Activated CD8-positive, alpha-beta memory T cell treated with anti-CD3 and anti-CD28 coated beads for 4 hours (primary cell): ENCODE measurements at places on chromosomes 11 and 22.

DNA sequence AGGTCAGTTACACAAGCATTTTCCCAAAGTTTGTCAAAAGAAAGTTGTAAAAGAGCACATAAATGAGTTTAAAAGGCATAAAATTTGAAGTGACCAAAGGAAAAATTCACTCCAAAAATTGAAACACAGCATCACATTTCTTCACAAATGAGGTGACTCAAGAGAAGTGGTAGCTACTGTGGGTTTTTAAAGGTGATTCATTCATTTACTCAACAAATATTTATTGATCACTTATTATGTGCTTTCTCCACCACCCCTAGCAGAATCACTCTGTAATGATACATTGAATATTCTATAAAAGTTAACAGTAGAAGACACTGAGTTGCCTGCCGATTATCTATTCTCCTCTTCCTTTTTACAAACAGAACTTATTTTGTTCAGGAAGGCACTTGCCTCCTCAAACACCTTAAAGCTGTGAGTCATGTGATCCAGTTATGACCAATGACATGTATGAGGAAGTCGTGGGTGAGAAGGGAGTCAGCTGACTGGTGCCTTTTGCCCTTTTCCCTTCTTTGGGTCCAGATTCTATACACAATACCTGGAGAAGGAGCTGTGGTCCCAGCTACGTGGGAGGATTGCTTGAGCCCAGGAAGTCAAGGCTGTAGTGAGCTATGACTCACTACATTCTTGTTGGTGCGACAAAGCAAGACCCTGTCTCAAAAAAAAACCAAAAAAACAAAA lies 67.7 kb upstream of the CLNS1A start:
- no peak for DNase-seq

- no peak for DNase-seq
These were observed 5.5 kb downstream of the PLET1 start for GRCh38 chr11:112255067-112255720.

DNA sequence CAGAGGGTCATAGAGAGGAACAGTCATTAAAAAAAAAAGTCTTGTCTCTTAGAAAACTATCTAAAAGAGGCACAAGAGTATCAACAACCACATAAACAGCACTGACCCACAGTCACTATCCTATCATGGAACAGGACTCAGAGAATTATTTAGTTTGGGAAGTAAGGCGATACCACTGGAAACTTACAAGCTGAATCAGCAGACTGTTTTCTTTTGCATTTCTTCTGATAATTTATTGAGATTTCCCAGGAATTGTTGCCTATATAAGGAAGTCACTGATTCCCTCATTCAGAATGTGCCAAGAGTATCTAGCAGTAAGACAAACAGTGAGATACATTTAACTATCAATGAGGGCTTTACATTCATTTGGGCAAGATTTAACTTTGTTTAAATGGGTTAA lies 304.1 kb downstream of the GUCY1A2 start:
- no peak for DNase-seq

- DNase-seq: no peak
These were observed 149.7 kb upstream of the CADM1 start for GRCh38 chr11:115653926-115654325.

- DNase-seq: no peak
These were observed 95.8 kb downstream of the CCDC83 start for GRCh38 chr11:85951049-85951405.

GRCh38 chr22:49286181-49286760 lies 541.4 kb downstream of the BRD1 start:
- no peak for DNase-seq

DNA sequence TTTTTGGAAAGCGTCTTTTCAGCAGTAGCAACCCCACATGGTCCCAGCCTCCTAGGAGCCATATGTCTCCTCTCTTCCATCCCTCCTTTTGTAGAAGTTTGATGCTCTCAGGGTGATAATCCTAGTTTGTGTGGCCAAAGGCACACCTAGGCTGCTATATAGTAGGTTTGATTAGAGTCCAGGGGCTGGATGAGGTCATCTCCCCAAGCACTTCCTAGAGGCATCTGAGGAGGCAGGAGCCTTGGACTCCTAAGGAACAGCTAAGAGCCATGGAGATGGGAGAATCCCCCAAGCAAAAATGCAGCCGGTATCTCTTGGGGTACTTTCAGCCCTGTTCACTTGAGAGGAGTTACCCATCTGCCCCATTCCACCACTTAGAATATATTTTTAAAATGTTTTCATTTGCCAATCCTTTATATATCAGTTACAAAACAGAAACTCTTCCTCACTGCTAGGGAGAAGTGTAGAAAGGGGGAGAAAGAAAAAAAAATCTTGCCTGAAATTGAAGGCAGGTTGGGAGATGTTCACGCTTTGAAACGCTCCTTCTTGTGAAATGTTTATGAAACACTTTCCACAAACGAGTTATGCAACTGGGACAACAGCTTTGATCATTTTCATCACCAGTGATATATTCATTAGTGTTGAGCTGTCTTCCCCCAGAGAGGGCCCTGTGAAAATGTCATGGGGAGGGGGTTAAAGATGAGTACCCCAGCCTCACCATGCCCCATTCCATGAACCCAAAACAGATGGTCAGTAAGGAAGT lies 31.9 kb upstream of the TLCD5 start:
- DNase-seq: no peak

DNA sequence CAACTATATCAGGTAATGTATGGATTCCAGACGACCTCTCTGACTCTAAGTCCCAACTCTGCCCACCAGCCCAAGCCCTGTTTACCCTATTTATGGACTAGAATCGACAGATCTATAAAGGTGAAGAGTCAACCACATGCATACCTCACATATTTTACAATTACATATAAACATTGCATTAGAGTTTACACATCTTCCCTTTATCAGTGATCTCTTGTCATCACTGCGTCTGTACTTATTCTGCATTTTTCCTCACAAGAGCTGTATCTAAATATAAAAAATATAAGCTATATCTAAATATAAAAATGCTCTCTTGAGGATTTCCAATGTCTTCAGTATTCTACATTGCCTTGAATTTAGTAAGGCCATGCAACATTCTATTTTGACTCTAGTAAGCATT lies 8.5 kb downstream of the FIBIN start:
- DNase-seq: no peak

DNA sequence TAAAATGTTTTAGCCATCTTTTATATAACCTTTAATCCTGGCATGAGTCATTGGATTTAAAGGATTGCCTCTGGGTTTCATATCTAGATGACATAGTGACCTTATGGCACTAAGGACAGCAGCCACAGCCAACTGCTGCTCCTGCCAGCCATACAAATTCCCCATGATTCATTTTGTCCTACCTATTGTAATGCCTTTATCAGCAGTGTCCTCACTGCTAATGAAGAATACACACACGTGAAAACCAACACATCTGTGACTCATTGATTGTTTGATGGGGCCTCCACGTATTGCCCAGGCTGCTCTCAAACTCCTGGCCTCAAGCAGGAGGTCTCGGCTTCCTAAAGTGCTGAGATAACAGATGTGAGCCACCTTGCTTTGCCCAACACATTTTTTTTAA lies 1.8 kb downstream of the LDHAL6A start:
- no peak for DNase-seq

DNA sequence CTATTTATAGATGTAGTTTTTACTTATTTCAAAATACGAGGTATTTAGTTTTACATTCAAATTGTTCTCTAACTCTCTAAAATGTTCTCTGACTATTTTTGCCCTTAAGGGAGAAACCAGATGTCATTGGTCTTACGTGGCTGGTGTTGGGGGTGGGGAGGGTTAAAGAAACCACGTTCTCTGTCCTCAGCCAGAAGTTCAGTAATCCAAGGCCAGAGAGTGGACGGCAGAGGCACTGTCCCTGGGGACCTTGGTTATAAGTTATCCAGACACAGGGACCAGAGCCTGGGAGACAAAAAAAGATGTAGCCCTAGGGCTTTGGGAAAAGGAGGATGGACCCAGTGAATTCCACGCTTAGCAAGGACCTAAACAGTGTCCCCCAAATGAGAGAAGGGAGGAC lies 706 bp upstream of the OR51E1 start:
- DNase-seq: no peak

- DNase-seq: no peak
These were observed 562.6 kb upstream of the CADM1 start for GRCh38 chr11:116066777-116067176.

GRCh38 chr22:46286006-46286405 lies 10.7 kb upstream of the GTSE1 start:
- DNase-seq: no peak

DNA sequence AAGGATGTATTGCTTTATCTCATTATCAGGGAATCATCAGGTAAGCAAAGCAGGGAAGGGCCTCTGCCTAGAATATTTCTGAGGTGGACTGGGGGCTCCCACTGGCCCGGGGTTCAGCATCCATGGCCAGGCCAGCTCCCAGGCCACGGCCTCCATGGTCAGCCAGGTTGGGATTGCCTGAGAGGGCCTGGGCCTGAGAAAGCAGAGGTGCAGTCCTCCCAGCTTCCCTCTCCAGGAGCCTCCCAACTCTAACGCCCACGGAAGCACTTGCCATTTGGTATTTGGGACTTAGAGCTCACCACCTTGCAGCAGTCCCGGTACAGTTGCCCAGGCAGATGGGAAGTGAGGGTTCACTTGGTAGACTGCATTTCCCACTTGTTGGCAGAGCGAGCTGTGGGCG lies 12.7 kb downstream of the DGAT2 start:
- DNase-seq: no peak

DNA sequence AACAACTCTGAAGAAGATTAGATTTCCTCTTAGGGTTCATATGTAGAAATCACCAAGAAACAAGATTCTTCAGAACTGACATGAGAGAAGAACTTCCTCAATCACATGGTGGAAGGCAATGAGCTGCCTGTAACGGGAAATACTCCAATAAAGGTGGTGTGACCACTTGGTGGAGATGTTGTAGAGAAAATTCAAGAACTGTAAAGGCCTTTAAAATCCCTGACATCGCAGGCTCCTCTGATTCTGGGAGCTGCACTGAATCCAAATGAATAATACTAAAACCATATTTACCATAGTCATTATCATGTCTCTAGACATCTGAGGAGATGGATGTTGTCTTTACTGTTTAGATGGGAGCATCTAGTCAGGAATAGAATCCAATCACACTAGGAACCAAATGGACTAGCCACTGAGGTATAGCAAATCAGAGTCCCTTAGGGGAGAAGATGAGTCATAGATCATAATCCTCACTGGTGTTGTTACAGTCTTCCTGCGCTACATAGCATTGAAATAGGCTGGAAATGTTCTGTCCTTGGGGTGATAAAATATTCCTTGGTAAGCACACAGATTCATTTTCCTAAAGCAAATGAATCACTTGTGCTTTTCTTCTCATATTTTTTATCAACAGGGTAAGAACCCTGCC lies 321.6 kb upstream of the TENM4 start:
- no peak for DNase-seq

DNA sequence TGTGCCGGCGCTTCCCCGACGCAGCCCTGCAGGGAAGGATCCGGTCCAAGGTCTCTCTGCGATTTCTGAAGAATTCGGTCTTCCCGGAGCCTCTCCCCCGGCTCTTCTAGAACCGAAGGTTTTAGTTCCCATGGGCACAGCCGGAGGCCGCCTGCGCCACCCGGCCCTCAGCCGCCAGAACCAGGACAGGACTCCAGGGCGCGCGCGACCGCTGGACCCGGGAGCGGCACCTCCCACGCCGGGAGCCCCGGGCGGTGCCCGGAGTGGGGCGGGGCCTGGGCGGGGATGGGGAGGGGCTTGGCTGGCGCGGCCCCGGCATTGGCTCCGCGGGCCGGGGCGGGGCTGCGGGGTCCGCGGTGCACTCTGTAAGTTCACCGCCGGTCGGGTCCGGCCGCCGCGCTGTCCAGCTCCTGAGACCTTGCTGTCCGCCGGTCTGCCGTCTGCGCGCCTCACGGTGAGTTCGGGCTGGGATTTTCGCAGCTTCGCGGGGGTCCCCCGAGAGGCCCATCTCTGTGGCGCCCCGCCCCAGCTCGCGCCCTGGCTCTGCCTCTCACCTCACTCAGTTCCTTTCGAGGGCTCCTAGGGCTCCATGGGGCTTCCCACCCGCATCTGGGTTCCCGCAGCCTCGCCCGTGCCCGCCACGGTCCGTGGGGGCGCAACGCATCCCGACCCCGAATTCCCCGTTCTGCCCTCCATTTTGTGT lies at the start of gene CDC42EP2:
TSS of gene CDC42EP2 (plus strand) at position 366 of the 703 bp plus-strand sequence. CDS start 6,033 bp downstream, outside the sequence.
- DNase-seq: peak; percentile 57

GRCh38 chr22:25716637-25717036 lies 25.4 kb upstream of the MYO18B start:
- DNase-seq: no peak
